Activated T-cell treated with anti-CD3 and anti-CD28 coated beads for 24 hours (primary cell): ENCODE measurements at places on chromosomes 2 and 18.
A peak's percentile ranks its signal among the peaks of the same experiment; 100 is the strongest.

DNA sequence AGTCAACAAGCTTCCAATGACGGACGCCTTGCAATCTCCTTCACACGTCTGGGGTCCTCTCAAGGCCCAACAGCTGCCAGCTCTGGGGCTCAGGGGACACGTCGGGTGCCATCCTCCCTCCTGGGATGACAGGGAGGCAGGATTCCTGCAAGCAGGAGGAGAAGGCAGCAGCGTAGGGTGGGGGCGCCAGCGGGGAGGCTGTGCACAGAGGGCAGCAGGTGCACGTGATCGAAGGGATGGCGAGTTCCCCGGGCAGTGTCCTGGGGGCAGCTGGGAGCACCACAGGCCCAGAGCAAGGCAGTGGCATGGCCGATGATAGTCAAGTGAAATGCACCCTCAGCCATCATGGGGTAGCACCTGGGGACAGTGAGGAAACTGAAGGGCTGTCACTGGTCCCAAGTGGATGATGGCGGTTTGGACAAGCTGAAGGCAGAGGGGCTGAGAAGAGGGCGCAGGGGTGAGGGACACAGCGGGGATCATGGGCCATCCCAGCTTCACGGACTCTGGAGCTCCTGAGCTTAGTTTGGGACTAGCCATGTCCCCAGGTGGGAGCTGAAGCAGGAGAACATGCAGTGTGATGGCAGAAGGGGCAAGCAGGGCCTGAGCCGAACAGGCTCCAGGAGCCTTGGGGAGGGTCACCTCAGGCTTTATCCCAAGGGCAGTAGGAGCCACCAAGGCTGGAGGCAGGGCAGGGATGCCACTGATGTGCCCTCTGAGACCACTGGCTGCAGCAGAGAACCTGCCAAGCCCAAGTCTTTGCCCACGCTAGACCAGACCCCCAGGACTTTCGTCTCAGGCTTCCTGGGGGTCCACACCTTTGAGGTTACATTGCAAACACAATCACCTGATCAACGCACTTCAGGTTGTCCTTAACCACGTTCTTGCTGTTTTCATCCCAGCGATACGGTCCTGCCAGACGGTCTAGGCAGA, 16.3 kb upstream of the SNED1 start:
- no peak for DNase-seq

- no peak for DNase-seq
Observed at GRCh38 chr2:218152777-218153176, 14.0 kb downstream of the CXCR1 start.

DNA sequence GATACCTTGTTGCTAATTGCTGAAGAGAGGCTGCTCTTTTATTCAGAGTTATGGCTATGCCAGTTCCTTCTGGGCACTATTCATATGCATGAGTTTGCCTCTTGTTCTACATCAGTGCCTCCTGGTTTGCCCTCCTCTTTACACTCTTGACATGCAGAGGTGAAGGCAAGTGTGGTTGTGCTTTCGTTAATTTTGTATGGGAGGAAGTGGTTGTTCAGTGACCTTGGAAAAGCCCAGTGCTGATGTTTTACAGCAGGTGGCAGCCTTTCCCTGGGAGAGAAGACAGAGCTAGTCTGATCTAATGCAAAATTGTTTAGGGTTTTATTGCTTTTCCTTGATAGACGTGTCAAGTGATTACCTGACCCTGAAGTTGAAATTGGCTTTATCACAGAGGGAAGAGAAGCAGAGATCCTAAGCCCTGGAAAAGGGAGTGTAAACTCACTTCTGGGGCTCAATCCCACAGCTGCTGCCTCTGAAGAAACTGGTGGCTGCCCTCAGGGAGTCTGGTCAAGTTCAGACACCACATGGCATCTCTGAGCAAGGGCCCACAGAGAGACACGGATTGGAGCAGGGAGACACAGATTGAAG, 30.5 kb upstream of the VPS54 start:
- peak; percentile 62 for DNase-seq

GRCh38 chr2:15517793-15518192, 43.3 kb downstream of the NBAS start:
- no peak for DNase-seq

DNA sequence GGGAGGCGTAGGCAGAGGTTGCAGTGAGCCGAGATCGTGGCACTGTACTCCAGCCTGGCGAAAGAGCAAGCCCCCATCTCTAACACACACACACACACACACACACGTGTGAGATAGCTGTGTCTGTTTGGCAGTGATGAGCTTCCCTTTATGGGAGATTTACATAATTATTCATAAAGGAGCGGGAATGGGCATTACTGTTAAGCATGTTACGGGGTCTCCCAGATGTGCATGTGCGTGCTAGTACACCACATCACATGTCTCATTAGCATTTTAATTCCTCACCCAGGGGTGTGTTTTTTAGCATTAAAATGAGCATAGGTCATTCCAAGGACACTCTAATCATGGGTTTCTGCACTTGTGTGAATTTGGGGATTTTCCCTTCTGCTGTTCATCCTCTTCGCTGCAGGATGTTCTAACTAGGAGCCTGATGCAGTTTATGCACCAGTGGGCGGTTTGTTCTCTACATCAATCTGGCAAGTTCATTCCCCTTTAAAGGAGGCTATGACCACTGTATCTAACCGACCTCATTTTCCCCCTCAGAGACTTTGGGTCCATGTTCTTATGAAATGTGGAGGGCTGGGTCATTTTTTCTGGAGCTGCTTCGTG, 1.0 kb upstream of the FAM178B start:
- no peak for DNase-seq

- DNase-seq = no peak
Observed at GRCh38 chr2:195312662-195313061, 344.4 kb upstream of the SLC39A10 start.

- no peak for DNase-seq
Observed at GRCh38 chr2:8355102-8355859, 326.6 kb upstream of the ID2 start.

- no peak for DNase-seq
Observed at GRCh38 chr18:70078106-70078505, 127.4 kb downstream of the RTTN start.

- DNase-seq = peak; percentile 79
Observed at GRCh38 chr2:85418132-85419008, at the start of gene SH2D6. TSS of gene SH2D6 (plus strand) at chr2:85418714. CDS start at chr2:85429466, 10,752 bp downstream.

- DNase-seq = no peak
Observed at GRCh38 chr2:159797225-159797542, 824 bp downstream of the CD302 start.
